ENCODE measurements at places on chromosomes 3 and 15. TPM values are rescaled to one million over a fixed set of nuclear protein-coding genes. Genes with fewer than 3 reads are reported as not detected.

DNA sequence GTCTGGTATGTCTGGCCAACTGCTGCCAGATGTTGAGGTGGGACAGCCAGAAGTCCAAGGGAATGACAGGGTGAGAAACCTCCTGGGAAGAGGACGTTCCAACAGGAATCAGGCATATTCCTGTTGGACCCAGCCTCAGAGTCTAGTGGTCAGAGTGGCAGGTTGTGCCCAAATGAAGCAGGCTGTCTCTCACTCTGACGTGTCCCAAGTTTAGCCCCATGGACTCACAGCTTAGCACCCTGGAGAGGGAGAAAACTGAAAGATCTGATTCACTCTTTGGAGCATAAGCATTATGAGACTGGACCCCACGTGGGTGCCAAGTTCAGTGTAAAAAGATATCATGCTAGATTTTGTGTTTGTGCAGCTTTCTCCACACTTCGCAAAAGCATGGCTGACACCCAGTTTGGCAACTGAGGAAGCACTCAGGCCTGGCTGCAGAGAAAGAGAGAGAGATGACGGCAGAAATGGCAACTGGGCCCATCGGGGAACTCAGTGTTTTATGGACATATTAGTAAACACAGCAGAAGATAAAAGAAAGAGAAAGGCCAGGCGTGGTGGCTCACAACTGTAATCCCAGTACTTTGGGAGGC lies 88.2 kb upstream of the LMCD1 start:
- H3K27ac ChIP-seq: no peak overlapping the region
- no peak for DNase-seq
- no peaks in the 10 kb centered on the region for H3K36me3 ChIP-seq
- no peaks in the 10 kb centered on the region for H3K27me3 ChIP-seq

GRCh38 chr3:17372362-17373210 lies 369.8 kb downstream of the TBC1D5 start:
- no peak overlapping the region for H3K4me3 ChIP-seq
- no peak for DNase-seq
- H3K36me3 ChIP-seq: no peaks in the 10 kb centered on the region
- no peak overlapping the region for H3K27ac ChIP-seq
- H3K4me1 ChIP-seq: no peaks in the 10 kb centered on the region
- H3K27me3 ChIP-seq: no peaks in the 10 kb centered on the region

GRCh38 chr15:79815468-79815867 lies 81.3 kb downstream of the MTHFS start:
- no peaks in the 10 kb centered on the region for H3K36me3 ChIP-seq
- no peak overlapping the region for H3K27ac ChIP-seq
- no peak overlapping the region for H3K4me3 ChIP-seq
- H3K4me1 ChIP-seq: no peaks in the 10 kb centered on the region

- H3K36me3 ChIP-seq: no peaks in the 10 kb centered on the region
- peaks cover 4% of the 10 kb centered on the region for H3K4me1 ChIP-seq
These were observed 11.6 kb downstream of the GORASP1 start for GRCh38 chr3:39095778-39096177.

- no peak overlapping the region for H3K4me3 ChIP-seq
- H3K27ac ChIP-seq: peak overlapping the region; percentile 88
- no peak for DNase-seq
- H3K27me3 ChIP-seq: no peaks in the 10 kb centered on the region
- no peaks in the 10 kb centered on the region for H3K36me3 ChIP-seq
These were observed 277.5 kb upstream of the TBL1XR1 start for GRCh38 chr3:177474652-177475355.

DNA sequence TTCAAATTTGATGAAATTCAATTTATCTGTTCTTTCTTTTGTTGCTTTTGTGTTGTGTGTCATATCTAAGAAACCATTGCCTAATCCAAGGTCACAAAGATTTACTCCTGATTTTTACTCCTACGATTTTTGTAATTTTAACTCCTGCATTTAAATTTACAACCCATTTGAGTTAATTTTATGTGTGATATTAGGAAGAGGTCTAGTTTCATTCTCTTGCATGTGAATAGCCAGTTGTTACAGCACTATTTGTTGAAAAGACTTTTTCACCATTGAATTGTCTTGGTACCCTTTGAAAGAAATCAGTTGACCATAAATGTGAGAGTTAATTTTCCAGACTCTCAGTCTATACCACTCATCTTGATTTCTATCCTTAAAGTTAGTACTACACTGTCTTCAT lies 23.9 kb downstream of the CRTAP start:
- H3K4me1 ChIP-seq: no peaks in the 10 kb centered on the region
- no peak overlapping the region for H3K27ac ChIP-seq
- H3K4me3 ChIP-seq: no peak overlapping the region
- H3K27me3 ChIP-seq: no peaks in the 10 kb centered on the region
- DNase-seq: no peak
- peaks cover 9% of the 10 kb centered on the region for H3K36me3 ChIP-seq

GRCh38 chr15:88312941-88313579 lies 56.5 kb upstream of the NTRK3 start:
- H3K27me3 ChIP-seq: no peaks in the 10 kb centered on the region
- H3K36me3 ChIP-seq: no peaks in the 10 kb centered on the region
- no peak overlapping the region for H3K4me3 ChIP-seq
- no peak overlapping the region for H3K27ac ChIP-seq
- no peaks in the 10 kb centered on the region for H3K4me1 ChIP-seq
- no peak for DNase-seq

DNA sequence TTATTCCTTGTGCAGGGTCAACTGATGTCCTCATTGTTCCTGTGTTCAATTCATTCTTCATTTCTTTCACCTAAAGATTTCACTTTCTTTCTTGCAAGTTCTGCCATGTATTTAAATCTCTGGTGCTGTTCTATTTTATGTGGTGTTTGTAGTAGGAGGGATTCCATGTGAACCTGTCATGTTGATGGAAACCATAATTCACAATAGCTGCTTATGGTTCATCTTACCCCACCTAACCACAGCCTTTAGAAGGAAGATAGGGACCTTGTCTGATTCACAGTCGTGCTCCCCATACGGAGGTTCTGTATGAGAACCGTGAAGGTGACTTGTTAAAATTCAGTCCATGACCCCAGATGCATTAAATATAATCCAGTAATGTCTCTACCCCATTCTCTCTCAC lies 21.9 kb downstream of the SLCO2A1 start:
- H3K27ac ChIP-seq: no peak overlapping the region
- H3K36me3 ChIP-seq: no peaks in the 10 kb centered on the region
- DNase-seq: no peak
- no peaks in the 10 kb centered on the region for H3K27me3 ChIP-seq
- H3K4me1 ChIP-seq: no peaks in the 10 kb centered on the region
- no peak overlapping the region for H3K4me3 ChIP-seq

- DNase-seq: no peak
- no peak overlapping the region for H3K27ac ChIP-seq
- H3K4me3 ChIP-seq: no peak overlapping the region
- H3K27me3 ChIP-seq: no peaks in the 10 kb centered on the region
- no peaks in the 10 kb centered on the region for H3K36me3 ChIP-seq
These were observed 688.7 kb downstream of the MECOM start for GRCh38 chr3:168974617-168975403.

- no peaks in the 10 kb centered on the region for H3K27me3 ChIP-seq
- no peak for DNase-seq
- H3K27ac ChIP-seq: no peak overlapping the region
- H3K36me3 ChIP-seq: no peaks in the 10 kb centered on the region
These were observed 56.4 kb downstream of the TMCC1 start for GRCh38 chr3:129837065-129837642.

DNA sequence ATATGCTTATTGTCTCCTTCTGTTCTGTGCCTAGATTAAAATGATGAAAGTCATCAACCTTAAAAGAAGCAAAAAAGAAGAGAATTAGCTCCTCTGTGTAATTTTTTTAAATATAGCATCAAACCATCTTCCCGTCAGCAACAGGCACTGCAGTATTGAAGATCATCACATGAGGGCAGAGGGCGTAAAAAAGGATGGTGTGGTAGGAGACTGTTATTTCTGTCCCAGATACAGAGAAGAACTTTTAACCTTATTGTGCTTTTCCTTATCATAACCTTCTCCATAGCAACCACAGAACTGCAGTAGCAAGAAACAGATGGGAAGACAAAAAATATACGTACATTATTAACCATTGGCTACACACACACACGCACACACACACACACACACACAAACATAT lies 88.8 kb downstream of the IGSF11 start:
- H3K27ac ChIP-seq: no peak overlapping the region
- no peaks in the 10 kb centered on the region for H3K27me3 ChIP-seq
- no peak overlapping the region for H3K4me3 ChIP-seq
- DNase-seq: no peak
- H3K36me3 ChIP-seq: no peaks in the 10 kb centered on the region
- H3K4me1 ChIP-seq: no peaks in the 10 kb centered on the region

GRCh38 chr15:75307778-75308390 lies 25.2 kb downstream of the GOLGA6D start:
- H3K36me3 ChIP-seq: no peaks in the 10 kb centered on the region
- no peak overlapping the region for H3K27ac ChIP-seq
- DNase-seq: no peak
- no peaks in the 10 kb centered on the region for H3K4me1 ChIP-seq
- H3K27me3 ChIP-seq: peaks cover 4% of the 10 kb centered on the region

- DNase-seq: no peak
- H3K27ac ChIP-seq: no peak overlapping the region
- no peaks in the 10 kb centered on the region for H3K27me3 ChIP-seq
- peaks cover 9% of the 10 kb centered on the region for H3K36me3 ChIP-seq
These were observed 15.9 kb upstream of the OCA2 start for GRCh38 chr15:28114721-28115622.

DNA sequence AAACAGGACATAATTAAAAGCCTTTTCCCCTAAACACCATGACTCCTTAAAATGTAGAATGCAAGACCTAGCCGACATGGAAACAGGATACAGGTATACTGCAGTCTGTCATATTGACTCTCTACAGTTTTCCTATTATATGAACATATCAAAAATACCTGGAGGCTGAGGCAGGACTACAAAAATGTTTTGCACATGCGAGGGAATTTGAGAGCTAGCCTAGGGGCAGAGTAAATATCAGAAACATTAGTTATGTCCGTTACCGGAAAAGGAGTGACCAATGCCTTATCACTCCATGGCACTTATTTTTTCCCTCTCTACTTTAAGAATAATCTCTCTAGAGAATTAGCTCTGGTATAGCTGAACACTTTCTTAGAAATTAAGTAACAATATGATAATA lies 732.3 kb downstream of the TUSC7 start:
- no peaks in the 10 kb centered on the region for H3K36me3 ChIP-seq
- no peak overlapping the region for H3K27ac ChIP-seq
- H3K4me3 ChIP-seq: no peak overlapping the region
- no peak for DNase-seq
- no peaks in the 10 kb centered on the region for H3K4me1 ChIP-seq

The NLGN1 gene
- 11.7 TPM for total RNA-seq

The PP2D1 gene
- not detected for total RNA-seq

The CYP8B1 gene
- not detected for total RNA-seq

The ERICH6 gene
- total RNA-seq: 0.09 TPM

The PLCD1 gene
- 176 TPM for total RNA-seq

The C3orf20 gene
- total RNA-seq: not detected

Data from prostate gland (tissue), 2 donors.